Putamen (tissue), 1 donor: ENCODE measurements at places on chromosomes 12 and 14.

- DNase-seq = no peak
Measured at GRCh38 chr12:2276288-2277033, 223.7 kb downstream of the CACNA1C start.

GRCh38 chr14:103773521-103773920 lies 57.9 kb downstream of the ZFYVE21 start:
- DNase-seq = no peak

- DNase-seq = no peak
Measured at GRCh38 chr14:51581017-51581881, 70.5 kb upstream of the FRMD6 start.

DNA sequence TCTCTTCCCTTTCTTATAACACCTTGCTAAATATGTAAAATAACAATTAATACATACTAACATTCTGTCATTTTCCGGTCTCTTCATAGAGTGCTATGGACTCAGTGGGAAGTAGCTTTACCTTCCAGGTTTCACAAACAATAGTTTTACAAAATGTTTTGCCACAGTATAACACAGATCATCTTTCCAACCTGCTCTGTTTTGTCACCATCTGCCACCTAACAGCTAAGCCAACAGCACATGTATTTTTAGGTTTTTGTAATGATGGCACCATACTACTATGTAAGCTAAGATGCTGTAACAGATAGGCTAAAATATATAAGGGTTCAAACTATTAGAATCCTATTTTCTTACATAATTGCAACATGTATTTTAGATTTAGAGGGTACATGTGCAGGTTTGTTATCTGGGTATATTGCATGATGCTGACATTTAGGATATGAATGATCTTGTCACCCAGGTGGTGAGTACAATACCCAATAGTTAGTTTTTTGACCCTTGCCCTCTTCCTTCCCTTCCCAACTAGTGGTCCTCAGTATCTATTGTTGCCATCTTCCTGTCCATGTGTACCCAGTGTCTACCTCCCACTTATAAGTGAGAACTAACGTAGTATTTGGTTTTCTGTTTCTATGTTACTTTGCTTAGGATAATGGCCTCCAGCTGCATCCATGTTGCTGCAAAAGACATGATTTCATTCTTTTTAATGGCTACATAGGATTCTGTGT lies 8.7 kb downstream of the RHOJ start:
- DNase-seq = no peak

GRCh38 chr12:71070416-71071128 lies 87.2 kb downstream of the TSPAN8 start:
- DNase-seq = no peak
